ENCODE measurements at places on chromosomes 1 and 21. TPM values are rescaled to one million over a fixed set of nuclear protein-coding genes. Genes with fewer than 3 reads are reported as not detected.

SMIM34 gene
- not detected for total RNA-seq

PLPPR5 gene
- total RNA-seq: 2.2 TPM

LAMC2 gene
- total RNA-seq: 11.8 TPM

C1QC gene
- 20.5 TPM for total RNA-seq

AGBL4 gene
- not detected for total RNA-seq

VWA5B1 gene
- total RNA-seq: 0.31 TPM

SLC9C2 gene
- total RNA-seq: not detected

B3GALT2 gene
- 5.7 TPM for total RNA-seq

NR1I3 gene
- total RNA-seq: not detected

S100A3 gene
- total RNA-seq: 0.72 TPM

PRDM16 gene
- 1.6 TPM for total RNA-seq

KRTAP21-1 gene
- not detected for total RNA-seq

FAAH gene
- total RNA-seq: 40.0 TPM

ELAPOR1 gene
- total RNA-seq: 18.8 TPM

SGIP1 gene
- total RNA-seq: 2.6 TPM

TESK2 gene
- total RNA-seq: 5.5 TPM

PLA2G2C gene
- not detected for total RNA-seq

DNA sequence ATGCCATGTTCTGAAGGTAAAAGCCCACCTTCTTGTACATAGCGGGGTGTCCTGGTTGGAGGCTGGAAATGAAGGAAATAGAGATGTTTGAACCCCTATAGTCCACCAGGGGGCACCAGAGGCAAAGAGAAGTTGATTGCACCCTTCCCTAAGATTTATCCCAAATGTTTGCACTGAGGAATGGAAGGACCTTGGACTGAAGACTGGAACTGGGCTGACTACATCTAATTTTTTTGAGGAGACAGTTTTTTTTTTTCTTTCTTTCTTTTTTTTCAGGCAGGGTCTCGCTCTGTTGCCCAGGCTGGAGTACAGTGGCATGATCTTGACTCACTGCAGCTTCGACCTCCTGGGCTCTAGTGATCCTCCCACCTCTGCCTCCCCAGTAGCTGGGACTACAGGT, 55.3 kb upstream of the EIF4G3 start:
- DNase-seq: peak; percentile 91

DNA sequence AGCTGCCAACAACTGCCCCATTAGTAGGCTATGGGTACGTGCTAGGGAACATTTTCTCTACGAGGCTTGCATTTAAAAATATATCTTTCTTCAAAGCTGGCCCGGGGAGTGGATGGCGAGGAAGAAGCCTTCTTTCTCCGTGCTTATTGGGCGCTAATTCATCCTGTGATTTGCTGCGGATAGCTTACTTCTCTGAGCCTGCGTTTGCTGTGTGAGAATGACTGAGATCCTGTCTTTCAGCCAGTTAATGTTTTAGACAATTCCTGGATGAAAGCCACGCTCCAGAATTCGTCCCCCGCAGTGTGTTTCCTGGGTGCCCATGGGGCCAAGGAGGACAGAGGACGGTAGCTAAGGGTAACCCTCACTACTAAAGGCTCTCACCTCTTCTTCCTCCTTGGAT, 57.8 kb upstream of the TARBP1 start:
- peak; percentile 48 for DNase-seq

GRCh38 chr1:119569095-119569494, 62.1 kb downstream of the HSD3B1 start:
- no peak for DNase-seq

DNA sequence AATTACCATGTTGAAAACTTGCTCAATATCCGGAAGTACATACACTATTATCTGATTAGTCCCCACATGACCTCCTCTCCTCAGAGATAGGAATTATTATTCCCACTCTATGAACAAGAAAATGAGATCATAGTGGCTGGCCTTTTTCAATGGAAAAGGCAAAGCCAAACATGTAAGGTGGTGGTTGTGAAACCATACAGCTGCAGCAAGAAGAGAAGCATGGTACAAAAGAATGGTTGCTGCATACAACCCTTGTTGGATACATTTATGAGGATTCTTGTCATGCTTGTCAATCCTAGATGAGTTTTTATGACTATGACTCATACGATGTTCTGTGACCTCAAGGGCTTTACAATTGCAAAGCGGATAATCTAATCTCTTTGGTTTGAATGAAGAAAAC, 514.7 kb downstream of the PLPP3 start:
- no peak for DNase-seq

DNA sequence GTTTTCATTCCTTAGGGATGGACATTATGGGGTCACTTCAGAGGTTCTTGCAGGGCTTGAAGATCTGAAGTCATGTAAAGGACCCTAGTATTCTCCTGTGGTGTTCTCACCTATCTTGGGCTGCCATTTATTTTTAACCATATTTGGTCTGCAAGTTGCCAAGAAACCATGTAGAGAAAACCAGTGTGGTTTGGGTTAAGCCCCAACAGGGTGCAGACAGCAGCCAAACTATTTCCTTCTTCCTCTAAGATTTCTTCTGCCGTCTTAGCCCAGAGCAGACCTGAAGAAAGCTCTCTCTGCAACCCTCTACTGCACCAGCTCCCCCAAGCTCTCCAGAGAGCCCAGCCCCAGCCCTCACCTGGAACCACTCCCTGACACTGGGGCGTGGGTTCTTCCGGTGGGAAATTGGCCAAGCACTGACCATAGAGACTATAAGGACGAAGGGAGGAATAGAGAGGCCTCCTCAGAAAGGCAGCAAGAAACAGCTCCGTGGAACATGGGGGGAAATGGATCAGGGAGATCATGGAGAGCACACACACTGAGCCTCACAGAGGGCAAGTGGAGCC, 136.6 kb downstream of the SYF2 start:
- DNase-seq: no peak

DNA sequence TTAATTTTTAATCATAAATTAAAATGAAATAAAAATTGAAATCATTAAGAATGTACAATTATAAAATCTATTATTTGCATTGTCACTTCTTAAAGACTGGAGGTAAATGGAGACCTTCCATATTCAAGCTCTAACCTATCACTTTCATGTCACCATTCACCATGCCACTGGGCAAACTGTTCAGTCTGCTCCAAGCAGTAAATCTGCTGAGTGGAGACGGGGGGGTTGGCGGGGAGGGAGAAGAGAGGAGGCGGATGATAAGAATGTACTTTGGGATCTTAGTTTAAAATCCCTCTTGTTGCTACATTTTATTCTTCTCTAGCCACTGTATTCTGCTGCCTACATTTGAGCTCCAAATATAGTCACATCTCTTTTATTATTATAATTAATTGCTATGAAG, 365.9 kb upstream of the NFIA start:
- DNase-seq: no peak

GRCh38 chr21:45018131-45019075, 56.0 kb upstream of the ADARB1 start:
- DNase-seq: no peak

GRCh38 chr1:224308064-224308463, 21.9 kb downstream of the NVL start:
- no peak for DNase-seq

- DNase-seq: no peak
Observed at GRCh38 chr1:154501423-154502065, 475 bp upstream of the TDRD10 start.

- no peak for DNase-seq
Observed at GRCh38 chr1:26946270-26946669, 14.0 kb downstream of the KDF1 start.

- no peak for DNase-seq
Observed at GRCh38 chr1:154320882-154321608, at the start of gene AQP10. AQP10 (plus strand) TSS chr1:154321093; CDS start chr1:154321156, 63 bp downstream.

GRCh38 chr1:224459966-224460365, 25.4 kb upstream of the WDR26 start:
- no peak for DNase-seq

- no peak for DNase-seq
Observed at GRCh38 chr1:25131794-25132193, 100.5 kb downstream of the SYF2 start.

- no peak for DNase-seq
Observed at GRCh38 chr1:76635784-76636183, 231.5 kb upstream of the ST6GALNAC5 start.

DNA sequence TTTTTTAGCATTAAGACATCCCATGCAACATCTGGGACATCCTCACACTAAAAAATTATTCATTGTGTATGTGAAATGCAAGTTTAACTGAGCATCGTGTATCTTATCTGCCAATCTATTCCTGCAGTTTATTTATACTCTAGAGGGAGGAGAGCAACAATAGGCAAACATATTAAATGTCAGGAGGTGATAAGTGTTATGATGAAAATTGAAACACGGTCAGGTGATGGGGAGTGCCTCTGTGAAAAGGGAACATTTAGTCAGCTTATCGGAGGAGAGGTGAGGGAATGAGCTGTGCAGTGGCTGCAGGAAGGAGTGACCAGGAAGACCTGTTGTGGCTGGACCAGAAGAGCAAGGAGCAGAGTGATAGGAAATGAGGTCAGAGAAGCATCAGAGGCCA, 775 bp upstream of the EFCAB14 start:
- DNase-seq: no peak

GRCh38 chr1:55035904-55036303, 3.4 kb upstream of the PCSK9 start:
- no peak for DNase-seq

DNA sequence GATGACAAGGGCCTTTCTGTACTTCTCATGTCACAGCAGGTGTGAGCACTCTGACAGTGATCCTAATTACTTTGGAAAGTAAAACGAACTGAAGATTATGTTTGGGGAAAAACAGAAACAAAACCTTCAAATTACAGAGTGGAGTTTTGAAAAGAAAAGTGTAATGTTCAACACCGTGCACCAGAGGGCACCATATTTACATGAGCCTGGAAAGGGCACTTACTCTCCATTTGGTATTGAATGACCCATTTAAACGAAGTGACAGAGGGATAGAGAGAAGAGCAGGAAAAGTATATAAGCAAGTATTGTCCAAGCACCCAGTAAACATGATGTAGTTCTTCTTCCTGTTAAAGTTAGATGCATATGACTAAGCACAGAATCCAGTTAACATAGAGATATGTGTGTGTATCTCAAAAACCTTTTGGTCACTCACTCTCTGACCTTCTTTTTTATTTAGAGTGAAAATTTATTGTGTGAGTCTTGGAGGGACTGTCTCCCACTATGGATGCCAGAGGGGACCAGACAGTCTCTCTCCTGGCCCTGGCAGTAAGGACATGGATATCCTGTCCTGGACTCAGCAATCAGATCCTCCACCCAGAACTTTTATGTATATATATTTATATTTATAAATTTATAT, 3.8 kb upstream of the RGSL1 start:
- peak; percentile 46 for DNase-seq

DNA sequence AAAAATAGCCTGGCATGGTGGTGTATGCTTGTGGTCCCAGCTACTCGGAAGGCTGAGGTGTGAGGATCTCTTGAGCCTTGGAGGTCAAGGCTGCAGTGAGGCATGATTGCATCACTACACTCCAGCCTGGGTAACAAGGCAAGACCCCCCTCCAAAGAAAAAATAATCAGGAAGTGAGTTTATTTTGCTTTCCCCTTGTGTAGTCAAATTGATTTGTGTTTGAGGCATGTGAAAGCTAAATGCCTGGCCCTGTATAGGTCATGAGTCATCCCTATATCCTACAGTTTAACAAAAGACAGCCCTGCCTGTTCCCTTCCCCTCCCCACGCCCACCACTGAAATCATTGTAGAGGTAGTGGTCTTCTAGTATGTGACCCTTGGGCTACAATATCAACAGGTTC, 241.4 kb upstream of the JUN start:
- DNase-seq: no peak

DNA sequence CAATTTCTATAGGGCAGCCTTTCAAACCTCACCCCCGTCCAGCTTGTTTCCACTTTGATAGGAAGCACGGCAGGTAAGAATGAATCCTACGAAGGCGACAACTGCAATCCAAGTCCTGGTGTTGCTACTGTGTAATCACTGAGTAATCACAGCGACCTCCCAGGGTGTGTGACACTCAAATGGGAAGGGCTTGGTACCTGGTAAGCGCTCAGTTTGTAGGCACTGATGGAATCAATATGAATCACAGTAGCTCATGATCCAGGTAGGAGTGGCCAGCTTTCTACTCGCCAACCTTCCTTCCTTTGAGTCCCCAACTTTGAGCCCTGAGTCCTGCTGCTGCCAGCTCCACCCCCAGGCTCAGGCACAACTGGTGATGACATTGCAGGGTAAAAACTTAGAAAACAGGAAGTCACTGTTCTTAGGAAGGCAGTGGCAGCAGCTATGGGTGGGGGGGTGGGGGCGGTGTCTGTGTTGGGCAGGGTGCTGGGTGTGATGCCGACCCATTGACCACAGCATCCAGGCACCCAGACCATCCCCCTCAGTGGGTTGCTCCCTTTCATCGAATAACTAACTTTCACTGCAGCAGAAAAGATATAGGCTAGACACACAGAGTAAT, 70.7 kb downstream of the CD247 start:
- no peak for DNase-seq

DNA sequence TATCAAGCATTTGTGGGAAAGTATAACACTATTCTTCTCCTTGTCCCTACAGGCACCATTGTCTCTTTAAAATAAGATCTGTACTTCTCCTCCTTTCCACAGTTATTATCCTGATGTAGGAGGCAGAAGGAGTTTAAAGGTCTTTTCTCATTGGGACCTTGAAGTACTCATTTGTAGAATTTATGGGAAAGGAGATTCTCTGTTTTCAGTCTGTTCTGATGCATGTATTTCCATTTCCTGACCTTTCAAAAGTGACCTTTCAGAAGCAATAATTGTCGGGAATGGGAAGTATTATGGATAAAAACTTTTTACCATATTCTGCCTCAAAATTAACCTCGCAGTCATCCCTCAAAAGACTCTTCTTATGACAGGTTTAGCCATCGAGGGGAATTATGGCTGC, 224.8 kb downstream of the CTH start:
- peak; percentile 8 for DNase-seq

- DNase-seq: no peak
Observed at GRCh38 chr1:100718581-100718980, 961 bp upstream of the VCAM1 start.

GRCh38 chr1:66415281-66415680, 118.7 kb upstream of the SGIP1 start:
- no peak for DNase-seq

DNA sequence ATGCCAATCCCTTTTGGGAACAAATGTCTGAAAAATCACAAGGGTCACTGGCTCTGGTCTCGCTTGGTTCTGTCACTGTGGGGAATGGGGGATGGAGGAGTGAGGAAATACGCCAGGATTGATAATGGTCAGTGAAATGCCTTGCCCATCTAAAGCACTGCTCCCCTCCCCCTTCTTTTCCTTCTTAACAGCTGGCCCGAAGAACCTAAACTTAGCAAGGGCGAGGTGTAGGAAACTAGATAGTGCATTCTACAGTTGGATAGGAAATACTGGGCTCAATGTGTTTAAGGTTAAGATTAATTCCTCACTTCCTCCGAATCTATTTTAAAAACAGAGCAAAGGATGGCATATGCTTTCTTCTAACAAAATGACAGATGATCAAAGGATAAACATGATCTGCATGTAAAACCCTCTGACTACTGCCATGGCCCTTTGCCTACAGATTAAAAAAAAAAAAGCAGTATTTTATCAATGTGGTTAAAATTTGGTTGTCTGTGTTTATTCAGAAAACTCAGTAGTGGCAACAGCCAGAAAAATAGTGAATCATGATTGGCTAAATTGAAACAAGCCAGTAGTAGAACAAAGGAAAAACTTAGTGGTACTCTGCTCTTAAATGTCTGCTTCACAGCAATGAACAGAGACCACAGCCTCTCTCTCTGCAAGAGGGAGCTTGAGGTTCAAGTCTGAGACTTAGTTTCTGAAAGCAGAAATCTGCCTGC, 86.1 kb upstream of the VAV3 start:
- DNase-seq: no peak
